ENCODE measurements at places on chromosomes 7 and 10. TPM values are rescaled to one million over a fixed set of nuclear protein-coding genes. Genes with fewer than 3 reads are reported as not detected.

GRCh38 chr7:108409146-108409545, 47.1 kb downstream of the NRCAM start:
- DNase-seq: no peak

DNA sequence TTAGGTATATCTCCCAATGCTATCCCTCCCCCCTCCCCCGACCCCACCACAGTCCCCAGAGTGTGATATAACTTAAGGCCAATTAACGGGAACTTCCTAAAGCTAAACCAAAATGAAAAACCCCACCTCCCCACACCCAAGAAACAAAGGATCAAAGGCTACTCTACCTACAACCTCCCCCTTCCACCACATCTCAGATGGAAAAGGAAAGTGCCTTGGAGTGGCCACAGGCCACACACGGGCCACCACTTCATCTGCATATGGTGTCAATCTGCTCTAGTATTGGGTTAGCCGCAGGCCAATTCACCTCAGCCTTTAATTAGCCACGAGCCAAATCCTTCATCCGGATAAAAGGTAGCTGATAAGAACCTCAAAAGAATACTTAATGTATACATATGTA, 19.6 kb downstream of the CSTF2T start:
- no peak for DNase-seq

The KCNH2 gene
- not detected for polyA plus RNA-seq

DNA sequence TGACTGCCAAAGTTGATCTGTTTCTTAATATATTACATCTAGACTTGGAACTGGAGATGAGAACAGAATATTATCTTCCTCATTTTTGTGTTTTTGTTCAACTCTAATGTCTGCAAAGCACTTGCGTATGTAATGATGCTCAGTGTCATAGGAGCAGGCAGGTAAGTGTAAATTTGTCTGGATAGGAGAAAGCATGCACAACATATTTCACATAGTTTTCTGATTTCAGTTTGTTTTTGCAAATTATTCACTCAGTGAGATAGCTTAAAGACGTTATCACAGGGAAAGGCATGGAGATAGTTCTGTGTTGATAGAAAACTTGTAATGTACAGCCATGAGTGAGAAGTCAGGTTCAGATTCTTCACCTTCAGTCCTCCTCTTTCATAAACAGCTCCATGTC, 84.8 kb downstream of the CFTR start:
- DNase-seq: no peak

- DNase-seq: no peak
These were observed 318.5 kb downstream of the DOCK4 start for GRCh38 chr7:111887734-111888133.

The SRI gene
- polyA plus RNA-seq: 443 TPM

- no peak for DNase-seq
These were observed 78.8 kb upstream of the LRRN3 start for GRCh38 chr7:111012149-111012548.

DNA sequence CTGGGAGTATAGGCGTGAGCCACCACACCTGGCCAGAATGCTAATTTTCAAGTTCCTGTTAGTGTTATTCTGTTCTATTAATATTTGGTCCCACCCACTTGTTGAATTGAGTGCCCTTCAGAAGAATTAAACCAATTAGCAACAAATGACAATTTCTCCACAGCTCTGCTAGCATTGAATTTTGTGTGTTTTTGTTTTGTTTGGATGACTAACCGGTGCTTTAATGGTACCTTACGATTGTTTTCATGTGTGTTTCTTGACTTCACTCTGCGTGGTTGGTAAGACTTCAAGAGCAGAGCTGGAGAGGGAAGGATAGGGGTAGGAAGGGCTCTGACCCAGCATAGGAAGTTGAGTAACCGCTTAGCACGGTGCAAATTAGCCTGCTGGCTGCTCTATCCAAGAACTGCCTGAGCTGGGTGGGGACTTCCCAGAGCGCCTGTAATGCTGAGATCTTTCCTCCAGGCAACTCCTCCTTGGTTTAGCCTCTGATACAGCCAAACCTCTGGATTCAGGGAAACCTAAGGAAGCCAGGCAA, 4.6 kb downstream of the ARPC1B start:
- no peak for DNase-seq

All from small intestine (tissue), 16 donors.